ENCODE measurements at places on chromosomes 16 and 17. TPM values are rescaled to one million over a fixed set of nuclear protein-coding genes. Genes with fewer than 3 reads are reported as not detected.

The HOXB8 gene
- not detected for total RNA-seq

The RNF43 gene
- total RNA-seq, result 0.12 TPM

The KCNAB3 gene
- 11.8 TPM for total RNA-seq

The CEP295NL gene
- not detected for total RNA-seq

The SMIM5 gene
- 0.12 TPM for total RNA-seq

The PGP gene
- total RNA-seq, result 22.9 TPM

The TMEM92 gene
- total RNA-seq, result not detected

The DHODH gene
- total RNA-seq, result 11.8 TPM

The TPSD1 gene
- total RNA-seq, result not detected

The TRAPPC1 gene
- total RNA-seq, result 251 TPM

The COX6A2 gene
- total RNA-seq, result not detected

The FOXC2 gene
- not detected for total RNA-seq

The CCDC200 gene
- not detected for total RNA-seq

The GLIS2 gene
- total RNA-seq, result 0.12 TPM

The PAGR1 gene
- 26.8 TPM for total RNA-seq

The CFAP97D1 gene
- total RNA-seq, result not detected

The SLC43A2 gene
- 0.40 TPM for total RNA-seq

The VAT1 gene
- total RNA-seq, result 12.8 TPM

The AOC3 gene
- 0.56 TPM for total RNA-seq

The AURKB gene
- total RNA-seq, result 224 TPM

The ZNF213 gene
- total RNA-seq, result 11.1 TPM

The TSPAN10 gene
- 0.75 TPM for total RNA-seq

The RMI2 gene
- total RNA-seq, result 55.1 TPM

The GALR2 gene
- total RNA-seq, result 0.15 TPM

The FUS gene
- total RNA-seq, result 552 TPM

The CFAP119 gene
- 2.2 TPM for total RNA-seq

The C17orf50 gene
- not detected for total RNA-seq

The AATK gene
- 0.25 TPM for total RNA-seq

The RCVRN gene
- total RNA-seq, result not detected

The CCL22 gene
- total RNA-seq, result 0.50 TPM

The RASL10B gene
- total RNA-seq, result 0.37 TPM

The NGFR gene
- 0.07 TPM for total RNA-seq

The KRTAP2-1 gene
- total RNA-seq, result not detected

The CSF3 gene
- not detected for total RNA-seq

The COQ9 gene
- total RNA-seq, result 41.1 TPM

The TNFRSF17 gene
- total RNA-seq, result not detected

The TPSAB1 gene
- not detected for total RNA-seq

The CARHSP1 gene
- 172 TPM for total RNA-seq

The GPR139 gene
- total RNA-seq, result not detected

The EPOP gene
- 7.8 TPM for total RNA-seq

The KRTAP9-1 gene
- not detected for total RNA-seq

The MRTFB gene
- 21.2 TPM for total RNA-seq

The KRT28 gene
- not detected for total RNA-seq

The DNAH3 gene
- total RNA-seq, result not detected
